Astrocyte of the cerebellum (primary cell): ENCODE measurements at places on chromosomes 6 and 20.

- no peak for DNase-seq
Observed at GRCh38 chr6:9409126-9409525, 973.8 kb upstream of the SLC35B3 start.

- DNase-seq, result no peak
Observed at GRCh38 chr6:82143041-82143481, 104.5 kb downstream of the IBTK start.

DNA sequence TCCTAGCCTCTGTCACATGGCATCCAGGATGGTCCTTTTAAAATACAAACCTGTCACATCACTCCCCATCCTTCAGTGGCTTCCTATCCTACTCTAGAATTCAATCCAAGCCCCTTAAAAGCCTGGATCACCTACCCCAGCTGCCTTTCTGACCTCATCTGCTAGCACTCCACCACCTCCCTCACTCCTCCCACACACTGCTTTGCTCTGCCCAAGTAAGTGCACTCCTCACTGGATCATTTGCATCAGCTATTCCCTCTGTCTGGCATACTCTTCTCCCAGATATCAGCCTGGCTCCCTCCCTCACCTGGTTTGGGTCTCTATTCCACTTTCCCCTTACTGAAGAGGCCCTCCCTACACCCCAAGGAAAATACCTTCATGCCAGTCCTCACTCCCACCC is 10.5 kb downstream of the C6orf136 start:
- no peak for DNase-seq

DNA sequence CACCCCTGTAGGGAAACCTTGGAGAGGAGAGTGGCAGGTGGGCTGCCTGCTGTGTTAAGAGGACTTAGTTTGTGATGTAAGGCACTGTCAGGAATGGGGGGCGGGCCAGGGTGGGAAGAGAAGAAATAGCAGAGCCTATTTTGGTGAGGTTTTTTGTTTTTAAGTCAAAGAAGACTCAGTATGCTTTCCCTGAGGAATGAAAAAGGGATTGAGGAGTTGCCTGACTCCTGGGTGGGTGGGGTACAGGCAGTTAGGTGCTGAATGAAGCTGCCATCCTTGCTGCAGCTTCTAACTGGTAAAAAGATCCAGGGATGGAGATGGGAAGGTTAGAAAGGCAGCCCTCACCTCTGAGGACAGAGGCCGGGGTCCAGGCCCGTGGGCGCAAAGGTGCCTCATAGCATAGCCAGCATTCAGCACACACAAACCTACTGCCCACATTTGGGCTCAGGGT is 37.9 kb downstream of the PLCG1 start:
- DNase-seq, result no peak

- no peak for DNase-seq
Observed at GRCh38 chr6:166056637-166057036, 111.0 kb downstream of the TBXT start.

GRCh38 chr6:144185133-144185836 is 35.0 kb downstream of the STX11 start:
- DNase-seq, result no peak

DNA sequence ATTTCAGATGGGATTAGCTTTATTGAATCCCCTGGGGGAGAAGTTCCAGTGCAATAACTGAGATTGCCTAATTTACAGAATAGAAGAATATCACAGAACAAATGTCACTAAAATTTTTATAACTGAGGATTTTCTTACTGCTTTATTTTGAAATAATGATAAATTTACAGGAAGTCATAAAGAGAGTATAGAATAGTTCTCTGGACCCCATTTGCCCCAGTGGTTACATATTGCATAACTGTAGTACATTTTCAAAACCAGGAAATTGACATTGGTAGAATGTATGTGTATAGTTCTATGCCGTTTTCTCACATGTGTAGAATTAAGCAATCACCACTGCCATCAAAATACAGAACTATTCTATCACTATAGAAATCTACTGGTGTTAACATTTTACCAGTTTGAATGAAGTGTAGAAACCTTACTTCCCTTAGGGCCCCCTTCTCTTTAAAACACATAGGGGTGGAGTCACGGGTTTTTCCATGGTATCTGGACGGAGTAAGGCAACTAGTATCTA is 18.3 kb downstream of the KIF6 start:
- DNase-seq, result no peak

- no peak for DNase-seq
Observed at GRCh38 chr20:55446301-55446700, 559.0 kb downstream of the CBLN4 start.

DNA sequence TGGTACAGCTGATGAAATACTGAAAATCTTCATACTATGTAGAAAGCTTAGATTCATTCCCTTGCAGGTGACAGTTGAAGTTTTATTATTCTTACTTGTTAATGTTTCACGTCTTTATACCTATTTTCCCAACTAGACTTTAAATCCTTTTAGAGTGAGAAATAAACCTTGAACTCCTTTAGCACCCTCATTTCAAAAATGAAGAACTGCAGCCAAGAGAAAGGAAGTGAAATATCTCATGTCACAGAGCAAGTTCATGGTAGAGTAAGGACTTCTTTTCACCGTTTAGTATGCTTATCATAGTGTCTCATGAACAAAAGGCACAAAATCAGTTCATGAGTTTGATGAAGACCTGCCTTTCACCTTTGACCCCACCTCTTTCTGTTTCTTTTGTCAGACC is 38.5 kb downstream of the ORC3 start:
- DNase-seq, result no peak

DNA sequence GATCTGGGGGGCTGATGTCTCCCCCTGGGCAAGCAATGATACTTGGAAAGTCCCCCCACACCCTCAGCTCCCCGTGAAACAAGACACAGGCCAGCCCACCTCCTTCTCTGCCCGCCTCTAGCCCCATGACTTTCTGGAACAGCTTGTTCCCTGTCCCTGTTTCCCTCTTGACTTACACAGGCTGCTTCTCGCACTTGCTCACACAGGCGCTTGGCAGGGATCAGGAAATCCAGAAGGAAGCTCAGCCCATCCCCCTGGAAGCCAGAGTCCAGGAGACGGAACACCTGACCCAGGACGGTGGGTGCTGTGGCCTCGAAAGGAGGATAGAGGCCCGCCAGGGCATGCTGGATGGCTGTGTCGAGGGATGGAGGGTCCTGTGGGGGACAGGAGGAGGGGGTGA is 14.8 kb downstream of the KIAA1755 start:
- no peak for DNase-seq

DNA sequence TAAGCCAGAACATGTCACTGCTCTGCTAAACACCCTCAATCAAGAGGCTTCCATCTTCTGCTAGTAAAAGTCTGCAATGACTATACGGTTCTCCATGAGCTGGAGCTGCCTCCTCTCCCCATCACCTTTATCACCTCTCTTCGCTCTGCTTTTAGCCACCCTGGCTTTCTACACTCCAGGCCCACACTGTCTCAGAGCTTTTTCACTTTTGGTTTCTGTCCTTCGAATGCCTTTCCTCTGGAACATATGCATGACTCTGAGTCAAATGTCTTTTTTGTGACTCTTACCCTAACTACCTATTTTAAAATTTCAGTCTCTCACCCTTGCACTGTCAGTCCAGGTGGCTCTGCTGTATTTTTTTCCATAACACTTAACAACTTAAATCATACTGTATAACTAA is 525.4 kb upstream of the RNF217 start:
- no peak for DNase-seq

DNA sequence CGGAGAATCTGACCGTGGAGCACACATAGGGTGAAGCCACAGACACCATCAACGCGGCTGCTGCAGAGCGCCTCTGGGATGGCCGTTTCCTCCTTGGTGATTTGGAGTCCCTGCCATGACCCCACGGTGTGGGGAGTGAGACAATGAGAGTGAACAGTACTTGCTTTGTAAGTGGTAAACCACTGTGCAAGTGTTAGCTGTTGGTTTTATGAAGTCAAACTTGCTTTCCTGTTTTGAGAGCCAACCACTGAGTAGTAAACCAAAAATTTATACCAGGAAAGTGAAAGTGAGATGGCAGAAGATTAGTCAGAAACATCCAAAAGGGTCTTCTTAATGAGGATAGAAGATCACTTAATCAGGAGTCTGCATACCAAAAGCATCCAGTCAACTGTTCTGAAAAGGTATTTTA is 160.7 kb downstream of the FOXC1 start:
- DNase-seq, result peak; percentile 43
